ENCODE measurements at places on chromosomes 7 and 10. TPM values are rescaled to one million over a fixed set of nuclear protein-coding genes. Genes with fewer than 3 reads are reported as not detected.

DNA sequence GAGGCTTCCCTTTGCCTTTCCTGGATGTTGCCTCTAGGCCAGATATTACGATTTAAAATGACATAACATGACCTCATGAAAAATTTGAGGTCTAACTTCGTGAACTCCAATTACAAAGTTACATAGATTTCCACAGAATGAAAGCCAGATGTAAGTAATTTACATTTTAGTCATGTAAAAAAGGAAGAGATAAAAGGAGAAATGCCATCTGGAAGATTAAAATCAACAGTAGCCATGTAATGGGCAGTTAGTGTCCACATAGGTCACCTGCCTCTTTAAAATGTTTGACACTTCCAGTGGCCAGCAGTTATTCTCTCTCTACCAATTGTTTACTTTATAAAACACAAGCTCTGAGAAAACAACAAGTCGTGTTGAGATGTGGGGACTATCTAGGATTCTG lies 4.1 kb upstream of the VSTM2A start:
- no peak for DNase-seq

GRCh38 chr7:54837168-54837567 lies 78.2 kb upstream of the SEC61G start:
- DNase-seq: no peak

DNA sequence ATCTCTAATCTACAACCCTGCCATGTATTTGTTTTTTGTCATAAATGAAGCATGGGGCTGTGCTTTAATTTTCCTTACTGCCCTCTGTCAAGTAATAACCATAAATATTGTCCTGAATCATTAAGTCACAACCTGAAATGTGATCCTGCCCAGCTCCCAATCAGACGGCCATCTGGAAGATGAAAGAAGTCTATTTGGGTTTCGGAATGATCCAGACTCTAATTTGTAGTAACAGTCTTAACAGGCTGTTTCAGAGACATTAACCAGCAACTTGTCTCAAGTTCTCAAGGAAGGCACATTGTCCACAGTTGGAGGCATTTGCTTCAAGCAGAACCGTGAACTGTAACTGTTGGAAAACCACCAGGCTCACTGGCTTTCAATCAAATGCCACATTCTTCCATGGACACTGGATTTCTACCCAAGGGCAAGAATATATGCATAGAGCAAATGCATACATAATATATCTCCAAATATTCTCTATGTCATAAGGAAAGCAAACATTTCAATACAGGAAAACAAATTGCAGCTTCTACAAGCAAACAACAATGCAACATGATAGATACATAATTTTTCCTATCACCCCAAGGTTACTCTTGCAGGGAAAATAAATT lies 405.2 kb upstream of the NPVF start:
- DNase-seq: no peak

DNA sequence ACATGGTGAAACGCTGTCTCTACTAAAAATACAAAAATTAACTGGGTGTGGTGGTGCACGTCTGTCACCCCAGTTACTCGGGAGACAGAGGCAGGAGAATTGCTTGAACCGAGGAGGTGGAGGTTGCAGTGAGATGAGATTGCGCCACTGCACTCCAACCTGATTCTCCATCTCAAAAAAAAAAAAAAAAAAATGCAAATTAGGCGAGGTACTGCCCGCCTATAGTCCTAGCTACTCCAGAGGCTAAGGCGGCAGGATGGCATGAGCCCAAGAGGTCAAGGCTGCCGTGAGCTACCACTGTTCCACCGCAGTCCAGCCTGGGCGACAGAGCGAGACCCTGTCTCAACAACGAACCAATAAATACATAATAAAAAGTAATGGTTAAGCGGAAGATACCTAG lies 1.1 kb upstream of the EIF4H start:
- DNase-seq: peak; percentile 53

DNA sequence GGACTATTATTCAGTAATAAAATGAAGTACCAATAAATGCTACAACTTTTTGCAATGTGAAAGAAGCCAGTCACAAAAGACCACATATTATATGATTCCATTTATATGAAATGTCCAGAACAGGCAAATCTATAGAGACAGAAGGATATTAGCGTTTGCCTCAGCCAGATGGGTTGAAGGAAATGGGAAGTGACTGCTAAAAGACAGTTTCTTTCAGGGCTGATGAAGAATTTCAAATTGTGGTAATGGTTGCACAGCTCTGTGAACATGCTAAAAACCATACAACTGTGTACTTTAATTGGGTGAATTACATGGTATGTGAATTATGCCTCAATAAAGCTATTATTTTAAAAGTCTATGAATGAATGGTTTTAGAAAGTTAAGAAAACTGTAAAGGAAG lies 23.9 kb upstream of the REEP3 start:
- DNase-seq: no peak

GRCh38 chr7:39880556-39880955 lies 69.5 kb upstream of the CDK13 start:
- DNase-seq: no peak

- DNase-seq: no peak
Observed at GRCh38 chr7:2289111-2289586, 25.1 kb downstream of the SNX8 start.

The TECPR1 gene
- 2.3 TPM for polyA plus RNA-seq

DNA sequence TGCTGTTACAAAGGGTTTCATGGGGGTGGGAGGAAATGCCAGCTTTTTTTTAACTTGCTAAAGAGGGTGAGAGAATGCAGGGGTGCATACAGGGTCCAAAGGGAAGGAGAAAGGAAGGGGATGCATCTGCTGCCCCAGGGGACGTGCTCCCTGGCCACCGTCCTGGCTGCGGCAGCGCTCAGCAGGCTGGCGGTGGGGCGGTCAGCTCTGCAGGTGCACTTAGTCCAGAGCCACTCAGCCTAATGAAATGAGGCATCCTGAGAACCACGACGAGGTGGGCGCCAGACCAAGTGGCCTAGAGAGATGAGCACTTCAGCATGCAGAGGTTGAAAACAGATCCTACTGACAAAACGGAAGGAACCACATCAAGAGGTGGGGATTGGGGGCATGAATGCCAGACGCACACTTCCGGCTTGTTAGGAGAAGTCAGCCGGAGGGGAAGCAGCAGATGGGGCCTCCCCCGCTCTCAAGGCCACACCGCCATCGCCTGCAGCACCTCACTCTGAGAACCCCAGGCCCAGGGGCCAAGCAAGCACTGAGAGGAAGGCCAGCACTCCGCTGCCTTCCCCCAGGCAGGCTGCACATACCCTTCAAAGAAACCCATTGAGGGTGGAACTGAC lies 94.5 kb downstream of the MAD1L1 start:
- no peak for DNase-seq

DNA sequence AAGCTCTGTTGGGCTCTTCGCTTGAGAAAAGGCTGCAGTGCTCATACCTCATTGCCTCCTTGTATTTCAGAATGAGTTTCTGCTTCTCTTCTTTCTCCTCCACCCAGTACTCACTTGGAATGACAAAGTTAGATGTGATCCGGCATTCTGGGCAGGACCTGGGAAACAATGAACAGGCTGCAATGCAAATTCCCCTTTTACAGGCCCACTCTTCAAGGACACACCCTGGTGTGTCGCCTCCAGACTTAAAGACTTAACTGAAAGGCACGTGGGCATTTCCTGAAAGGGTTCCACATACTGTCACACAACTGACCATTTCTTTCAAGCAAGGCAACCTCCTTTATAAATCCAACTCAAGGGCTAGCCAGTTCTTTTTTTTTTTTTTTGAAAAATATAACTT lies 23.6 kb downstream of the MKRN1 start:
- DNase-seq: no peak

The TAS2R4 gene
- 0.69 TPM for polyA plus RNA-seq

DNA sequence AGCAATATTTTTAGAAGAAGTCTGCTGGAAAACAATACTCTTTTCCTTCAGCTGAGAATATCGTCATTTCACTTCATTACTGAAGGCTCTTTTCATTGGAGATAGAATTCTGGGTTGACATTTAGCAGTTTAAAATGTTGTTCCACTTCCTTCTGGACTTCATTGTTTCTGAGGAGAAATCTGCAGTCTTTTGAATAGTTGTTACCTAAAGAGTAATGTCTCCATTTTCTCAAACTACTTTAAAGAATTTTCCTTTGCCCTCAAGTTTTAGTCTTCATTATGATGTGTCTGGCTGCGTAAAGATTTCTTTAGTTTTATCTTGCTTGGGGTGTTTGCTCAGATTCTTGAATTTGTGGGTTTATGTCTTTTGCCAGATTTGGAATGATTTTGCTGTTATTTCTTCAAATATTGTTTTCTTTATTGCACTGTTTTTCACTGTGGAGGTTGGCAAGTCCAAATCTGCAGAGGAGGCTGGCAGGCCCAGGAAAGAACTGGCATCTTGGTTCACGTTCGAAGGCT lies 136.3 kb downstream of the DNAJB6 start:
- DNase-seq: no peak

DNA sequence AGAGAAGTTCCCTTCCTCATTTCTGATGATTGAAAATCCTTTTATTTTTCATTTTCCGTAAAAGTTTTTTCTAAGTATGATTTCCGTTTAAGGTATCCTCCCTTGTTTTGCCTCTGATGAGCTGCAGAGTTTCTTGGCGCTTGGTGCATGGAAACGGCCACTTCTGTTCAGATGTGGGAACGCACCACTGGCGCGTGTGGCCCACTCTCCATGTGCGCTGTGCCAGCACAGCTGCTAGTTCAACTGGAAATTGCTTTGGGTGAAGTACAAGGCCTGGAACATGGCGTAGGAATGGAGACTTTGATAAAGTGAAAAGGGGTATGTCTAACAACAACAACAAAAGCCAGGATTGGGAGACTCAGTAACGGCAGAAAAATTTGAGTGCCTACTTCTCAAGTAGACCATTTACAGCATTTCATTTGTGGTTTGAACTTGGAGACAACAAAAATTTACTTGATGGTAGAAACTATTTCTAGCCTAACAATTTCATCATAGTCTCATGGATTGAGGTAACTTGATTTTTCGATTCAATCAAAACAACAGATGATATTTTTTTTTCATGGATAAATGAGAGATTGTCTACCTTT lies 364.2 kb downstream of the SUGCT start:
- no peak for DNase-seq

All from HepG2 (cell line).